Activated CD4-positive, alpha-beta T cell treated with anti-CD3 and anti-CD28 coated beads, Interleukin-2, amount 10 ng/mL, durations not matched to agents 24 days and 14 days (primary cell): ENCODE measurements at places on chromosomes 16 and 17.

- no peak for DNase-seq
Observed at GRCh38 chr16:2231016-2231931, 5.0 kb upstream of the DNASE1L2 start.

DNA sequence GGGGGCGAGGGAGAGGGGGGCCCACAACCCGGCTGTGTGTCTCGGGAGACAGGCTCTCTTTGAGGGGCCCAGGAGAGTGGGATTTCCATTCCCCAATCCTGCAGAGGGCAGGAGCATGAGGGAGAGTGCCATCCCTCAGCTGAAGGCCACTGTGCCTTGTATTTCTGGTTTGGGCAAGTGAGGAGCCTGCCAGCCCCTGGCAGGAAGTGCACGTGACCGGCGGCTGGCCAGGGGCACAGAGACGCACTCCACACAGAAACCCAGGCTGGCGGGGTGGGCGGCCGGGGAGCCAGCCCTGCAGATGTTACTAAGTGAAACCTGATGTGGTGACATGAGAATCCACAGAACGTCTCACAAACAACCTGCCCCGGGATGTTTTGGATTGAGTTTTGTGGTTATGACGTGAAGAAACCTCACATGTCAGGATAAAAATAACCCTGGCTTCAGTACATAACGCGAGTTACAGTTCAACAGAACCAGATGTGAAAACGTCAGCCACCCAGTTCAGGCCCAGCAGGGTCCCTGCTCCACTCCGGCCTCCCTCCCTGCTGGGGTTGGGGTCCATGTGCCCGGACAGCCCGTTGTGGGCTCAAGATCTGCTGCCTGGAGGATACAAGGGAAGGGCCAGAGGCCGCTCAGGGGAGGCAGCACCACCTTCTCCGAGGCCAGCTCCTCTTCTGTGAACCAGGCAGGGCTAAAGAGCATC is 51.7 kb upstream of the MTSS2 start:
- DNase-seq, result peak; percentile 95

DNA sequence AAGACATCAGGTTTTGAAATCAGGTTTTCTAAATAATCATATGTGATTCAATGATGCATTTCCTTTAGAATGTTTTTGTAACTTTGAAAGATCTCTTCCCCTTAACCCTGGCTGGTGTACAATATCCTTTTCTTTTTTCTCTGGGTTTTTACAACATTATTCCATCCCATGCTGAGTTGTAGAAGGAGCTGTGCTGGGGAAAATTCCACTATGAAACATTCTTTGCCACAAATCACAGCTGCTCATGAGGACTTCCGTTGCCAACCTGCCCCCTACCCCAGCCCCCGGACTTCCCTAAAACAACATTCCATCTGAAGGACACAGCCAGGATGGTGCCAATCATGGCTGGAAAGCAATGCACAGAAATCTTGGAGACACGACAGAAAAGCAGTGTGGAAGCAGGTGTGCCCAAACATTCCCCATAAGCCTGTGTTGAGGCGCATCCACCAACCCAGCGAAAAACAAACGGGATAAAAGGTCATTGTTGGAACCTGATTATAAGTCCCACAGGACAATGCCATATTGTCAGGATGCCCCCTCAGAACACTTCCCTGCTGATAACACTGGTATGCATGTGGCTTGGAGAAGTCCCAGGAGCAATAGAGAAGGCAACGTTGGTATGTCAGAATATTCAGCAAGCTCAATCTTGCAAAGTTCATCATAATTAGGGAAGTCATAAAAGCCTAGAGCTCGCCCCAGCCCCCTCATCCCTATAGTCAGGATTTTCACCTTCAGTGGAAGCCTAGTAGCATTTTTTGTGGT is 475.0 kb downstream of the HS3ST3B1 start:
- no peak for DNase-seq

- DNase-seq, result peak; percentile 8
Observed at GRCh38 chr16:53713403-53714204, 9.6 kb downstream of the FTO start.

DNA sequence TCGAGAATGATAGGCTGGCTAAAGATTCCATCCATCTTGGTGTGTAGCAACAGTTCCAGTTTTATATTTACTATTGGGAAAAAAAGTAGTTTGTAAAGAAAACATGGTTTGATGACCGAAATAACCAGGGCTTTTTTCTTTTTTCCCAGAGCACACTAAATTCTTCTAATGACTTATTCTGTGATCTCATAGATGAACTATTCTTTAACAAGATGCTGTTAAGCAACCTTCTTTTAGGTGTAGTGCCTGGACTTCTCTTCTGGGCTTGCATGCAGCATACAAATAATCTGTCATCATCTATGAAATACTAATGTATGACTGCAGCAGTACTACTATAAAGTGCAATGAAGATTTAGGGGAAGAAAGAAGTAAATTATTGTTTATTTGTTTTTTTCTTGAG is 11.0 kb upstream of the CAPNS2 start:
- no peak for DNase-seq

- no peak for DNase-seq
Observed at GRCh38 chr17:48892940-48893645, 506 bp downstream of the ATP5MC1 start.

GRCh38 chr16:85027958-85028684 is 526 bp downstream of the KIAA0513 start:
- no peak for DNase-seq

- DNase-seq, result no peak
Observed at GRCh38 chr16:61002479-61003204, 1033.6 kb downstream of the CDH8 start.

DNA sequence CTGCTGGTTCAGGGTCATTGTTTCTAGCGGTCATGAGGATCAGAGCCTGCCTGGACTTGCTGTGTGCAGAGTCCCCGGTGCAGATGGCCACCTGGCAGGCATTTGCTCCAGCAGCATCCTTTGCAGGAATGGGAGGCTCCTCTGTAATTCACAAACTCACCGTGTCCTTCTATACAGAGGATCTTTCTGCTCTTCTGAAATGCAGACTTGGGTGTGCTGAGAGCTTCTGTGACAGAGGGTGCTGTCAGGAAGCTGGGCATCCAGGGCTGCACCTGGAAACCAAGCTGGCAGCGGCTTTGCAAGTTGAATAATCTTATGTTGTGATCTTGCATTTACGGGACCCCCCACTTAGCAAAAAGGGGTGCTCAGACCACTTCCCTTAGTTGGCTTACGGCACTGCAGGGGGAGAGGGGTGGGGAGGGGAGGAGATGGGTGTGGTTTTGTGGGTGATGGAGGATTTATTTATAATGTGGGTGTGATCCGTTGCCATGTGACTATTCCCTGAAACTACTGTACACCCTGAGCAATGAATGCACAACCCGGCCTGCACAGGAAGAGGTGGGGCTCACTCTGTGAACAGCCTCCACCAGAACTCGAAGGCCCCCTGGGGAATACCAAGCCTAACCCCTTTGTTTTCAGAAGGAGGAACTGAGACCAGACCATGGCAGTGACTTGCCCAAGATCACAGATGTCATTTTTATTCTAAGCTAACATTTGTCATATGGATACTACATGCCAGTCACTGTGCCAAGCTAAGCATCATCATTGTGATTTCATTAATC is 178.3 kb downstream of the PRKCB start:
- peak; percentile 88 for DNase-seq

DNA sequence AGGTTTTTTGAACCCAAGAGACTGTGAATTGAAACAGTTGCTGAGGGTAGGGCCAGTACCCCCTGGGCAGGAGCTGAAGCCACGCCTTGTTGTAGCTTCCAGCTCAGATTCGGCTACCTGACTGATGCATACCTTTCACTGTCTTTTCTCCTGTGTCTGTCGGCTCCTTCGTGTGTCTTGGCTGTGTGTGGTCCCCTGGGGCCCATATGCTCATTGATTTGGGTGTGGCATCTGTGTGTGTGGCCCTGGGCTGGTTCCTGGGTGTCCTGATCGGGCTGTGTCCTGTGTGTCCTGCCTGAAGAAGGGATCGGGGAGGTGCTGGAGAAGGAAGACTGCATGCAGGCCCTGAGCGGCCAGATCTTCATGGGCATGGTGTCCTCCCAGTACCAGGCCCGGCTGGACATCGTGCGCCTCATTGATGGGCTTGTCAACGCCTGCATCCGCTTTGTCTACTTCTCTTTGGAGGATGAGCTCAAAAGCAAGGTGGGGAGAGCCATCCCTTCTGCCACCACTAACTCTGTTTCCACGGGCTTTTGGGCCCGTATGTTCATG is 20.9 kb downstream of the CASKIN2 start:
- no peak for DNase-seq

- DNase-seq, result no peak
Observed at GRCh38 chr17:2410951-2411350, 10.1 kb upstream of the MNT start.

GRCh38 chr16:27385398-27385797 is 16.6 kb upstream of the IL21R start:
- DNase-seq, result no peak

DNA sequence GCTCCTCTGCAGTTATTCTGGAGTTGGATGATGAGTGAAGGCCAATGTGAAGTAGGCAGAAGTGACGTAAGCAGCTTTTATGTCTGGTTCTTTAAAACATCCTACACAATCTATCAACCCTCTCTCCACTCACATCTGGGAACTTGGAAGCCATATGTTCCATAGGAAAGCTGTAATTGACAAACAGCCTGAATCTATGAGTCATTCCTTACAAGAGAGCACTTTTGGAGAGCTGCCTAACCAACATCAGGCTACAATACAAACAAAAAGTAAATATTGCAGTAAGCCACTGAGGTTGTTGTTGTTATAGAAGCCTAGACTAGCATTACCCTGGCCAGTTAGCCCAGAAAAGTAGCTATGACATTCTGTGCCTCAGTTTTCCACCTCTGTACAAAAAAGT is 5.9 kb downstream of the CCL7 start:
- no peak for DNase-seq
